A549 (cell line): ENCODE measurements at places on chromosomes 16 and 17.

GRCh38 chr17:28492352-28493310 lies 13.5 kb upstream of the FOXN1 start:
- no peak for DNase-seq

DNA sequence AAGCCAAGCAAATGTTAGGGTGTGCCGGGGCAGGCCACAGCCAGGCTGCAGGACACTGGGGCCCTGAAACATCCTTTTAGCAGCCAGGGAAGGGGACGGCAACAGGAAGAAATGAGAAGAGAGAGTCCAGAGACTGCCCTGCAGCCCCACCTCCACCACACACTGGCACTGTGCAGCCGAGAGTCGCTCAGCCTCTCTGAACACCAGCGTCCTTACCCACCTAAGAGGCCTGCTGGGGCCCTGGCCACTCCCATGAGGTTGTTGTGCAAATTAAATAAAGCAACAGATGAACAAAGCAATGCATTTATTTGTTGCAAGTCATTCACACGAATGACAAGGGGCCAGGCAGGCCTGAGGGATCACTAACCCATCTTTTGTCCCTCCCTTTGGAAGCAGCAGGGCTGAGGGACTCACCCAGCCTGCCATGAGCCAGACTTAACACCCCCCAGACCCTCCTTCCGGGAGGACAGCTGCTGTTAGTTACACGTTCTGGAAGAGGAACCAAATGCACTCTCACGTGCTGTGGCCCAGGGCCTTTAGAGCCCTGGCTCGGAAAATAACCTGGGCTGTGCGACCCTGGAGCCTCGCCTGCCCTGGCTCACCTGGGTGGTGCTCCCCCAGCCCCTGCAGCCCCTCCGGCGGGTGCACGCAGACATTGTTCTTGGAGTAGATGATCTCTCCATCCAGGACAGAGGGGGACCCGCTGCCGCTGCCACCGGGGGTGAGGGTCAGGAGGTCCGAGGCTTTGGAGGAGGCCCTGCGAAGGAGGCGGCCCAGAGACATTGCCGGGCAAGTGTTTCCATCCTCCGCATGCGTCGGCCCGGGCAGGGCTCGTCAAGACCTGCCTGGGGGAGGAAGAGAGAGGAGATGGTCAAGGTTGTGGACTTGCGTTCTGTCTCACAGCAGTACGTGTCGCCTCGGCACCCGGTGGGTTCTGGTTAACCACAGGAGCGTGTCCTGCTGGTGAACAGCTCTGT lies 22.6 kb downstream of the TBC1D16 start:
- DNase-seq: no peak

- DNase-seq: no peak
These were observed 8.2 kb upstream of the ZP2 start for GRCh38 chr16:21219551-21219950.

- no peak for DNase-seq
These were observed 26.5 kb upstream of the CES5A start for GRCh38 chr16:55901566-55902217.

DNA sequence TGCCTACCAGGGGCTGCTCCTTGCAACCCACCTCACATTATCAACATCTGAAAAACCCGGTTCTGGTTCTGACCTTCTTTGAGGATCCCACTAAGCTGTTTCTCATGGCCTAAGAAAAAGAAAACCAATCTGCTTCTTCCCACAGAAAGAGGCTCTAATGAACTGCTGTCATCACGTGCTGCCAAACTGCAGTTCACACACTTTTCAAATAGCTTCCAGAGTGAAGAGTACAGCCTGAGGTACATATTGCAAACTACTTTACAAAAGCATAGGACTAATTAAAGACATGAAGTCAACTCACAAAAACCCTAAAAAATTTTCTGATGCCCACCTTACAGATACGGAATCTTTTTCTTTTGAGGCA lies 36.7 kb downstream of the SMG6 start:
- no peak for DNase-seq
